ENCODE measurements at places on chromosomes 16 and 17.

DNA sequence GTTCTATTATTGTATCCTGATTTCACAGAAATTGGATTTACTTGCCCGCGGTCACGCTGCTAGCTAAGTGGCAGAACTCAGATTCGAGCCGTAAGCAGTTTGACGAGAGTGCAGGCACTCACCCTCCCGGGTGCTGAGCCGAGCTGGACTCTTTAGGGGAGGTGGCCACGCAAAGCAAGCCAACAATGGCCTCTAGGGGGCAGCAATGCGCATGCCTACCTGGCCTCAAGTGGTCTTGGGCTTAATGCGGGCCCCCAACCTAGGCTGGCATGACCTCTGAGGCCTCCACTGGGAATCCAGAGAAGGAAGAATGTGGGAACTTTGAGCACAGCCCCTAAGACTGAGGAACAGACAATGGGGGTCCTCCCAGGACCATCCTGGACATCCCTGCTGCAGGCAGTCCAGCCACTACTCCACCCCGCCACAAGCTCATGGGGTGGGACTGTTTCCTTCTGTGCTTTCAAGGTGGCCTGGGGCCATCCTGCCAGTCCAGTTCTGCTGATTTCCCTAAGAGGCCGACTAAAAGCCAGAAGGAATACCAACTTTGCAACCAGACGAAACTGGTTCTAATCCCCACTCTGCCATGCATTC, 276.5 kb downstream of the XYLT1 start:
- peak; percentile 48 for DNase-seq

DNA sequence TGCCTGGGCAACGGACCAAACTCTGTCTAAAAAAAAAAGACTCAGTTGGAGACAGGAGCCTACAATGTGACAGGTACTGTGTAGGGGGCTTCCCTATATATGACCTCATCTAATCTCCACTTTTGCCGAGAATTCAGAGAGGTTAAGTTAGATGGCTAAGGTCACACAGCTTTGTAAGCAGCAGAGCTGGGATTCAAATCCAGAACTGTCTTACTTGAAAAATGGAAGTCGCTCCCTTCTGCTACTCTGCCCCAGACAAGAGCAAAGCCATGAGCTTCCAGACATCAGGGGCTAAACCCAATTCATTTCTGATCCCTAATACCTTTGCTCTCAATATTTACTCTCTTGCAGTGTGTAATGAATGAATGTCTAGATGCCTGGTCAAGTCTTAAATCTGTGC, 41.5 kb upstream of the ABCC12 start:
- DNase-seq = no peak

DNA sequence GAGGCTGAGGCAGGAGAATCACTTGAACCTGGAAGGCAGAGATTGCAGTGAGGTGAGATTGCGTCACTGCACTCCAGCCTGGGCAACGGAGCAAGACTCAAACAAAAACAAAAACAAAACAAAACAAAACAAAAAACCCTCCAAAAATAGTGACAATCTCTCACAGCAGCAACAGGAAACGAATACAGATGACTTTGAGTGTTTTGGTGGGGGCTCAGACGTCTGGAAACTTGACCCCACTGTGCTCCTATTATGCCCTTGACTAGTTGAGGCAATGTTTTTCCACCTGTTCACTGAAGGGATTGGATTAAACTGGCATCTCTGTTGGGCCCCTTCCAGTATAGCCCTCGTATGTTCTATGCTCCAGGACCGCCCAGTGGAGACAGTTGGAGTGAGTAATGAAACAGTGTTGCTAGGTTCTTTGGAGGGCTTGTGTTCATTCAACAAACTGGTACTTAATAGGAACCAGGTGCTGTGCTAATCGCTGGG, 167.0 kb downstream of the UTP18 start:
- no peak for DNase-seq

DNA sequence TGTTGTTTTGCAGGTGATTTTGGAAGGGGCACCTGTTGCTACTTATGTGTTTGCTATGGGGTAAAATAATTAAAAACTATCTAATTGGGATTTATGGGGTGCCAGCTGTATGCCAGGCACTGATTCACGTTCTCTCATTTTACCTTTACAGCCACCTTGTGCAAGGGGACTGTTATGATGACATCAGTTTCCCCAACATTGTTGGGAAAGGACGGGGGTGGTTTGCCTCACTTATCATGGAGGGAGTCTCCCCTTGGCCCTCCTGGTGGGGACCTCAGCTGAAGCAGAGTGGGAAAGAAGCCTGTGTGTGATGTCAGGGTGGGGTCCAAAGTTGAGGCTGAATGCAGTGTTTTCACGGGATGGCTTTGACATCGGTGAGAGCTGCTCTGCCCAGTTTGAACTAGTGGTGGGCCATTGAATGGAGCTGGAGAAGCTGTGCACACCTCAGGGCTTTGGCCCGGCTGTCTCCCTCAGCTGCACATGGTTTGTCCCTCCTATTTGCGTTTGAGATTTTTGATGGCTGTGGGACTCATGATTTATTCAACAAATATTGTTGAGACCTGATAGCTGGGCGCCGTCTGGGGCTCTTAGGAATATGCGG, 36.1 kb downstream of the CMIP start:
- DNase-seq = no peak

GRCh38 chr16:81928975-81929374, 82.3 kb downstream of the SDR42E1 start:
- DNase-seq = no peak

GRCh38 chr17:19502517-19502916, 31.1 kb upstream of the SLC47A1 start:
- DNase-seq = no peak

GRCh38 chr16:65005696-65006095, 116.2 kb downstream of the CDH11 start:
- DNase-seq = no peak

DNA sequence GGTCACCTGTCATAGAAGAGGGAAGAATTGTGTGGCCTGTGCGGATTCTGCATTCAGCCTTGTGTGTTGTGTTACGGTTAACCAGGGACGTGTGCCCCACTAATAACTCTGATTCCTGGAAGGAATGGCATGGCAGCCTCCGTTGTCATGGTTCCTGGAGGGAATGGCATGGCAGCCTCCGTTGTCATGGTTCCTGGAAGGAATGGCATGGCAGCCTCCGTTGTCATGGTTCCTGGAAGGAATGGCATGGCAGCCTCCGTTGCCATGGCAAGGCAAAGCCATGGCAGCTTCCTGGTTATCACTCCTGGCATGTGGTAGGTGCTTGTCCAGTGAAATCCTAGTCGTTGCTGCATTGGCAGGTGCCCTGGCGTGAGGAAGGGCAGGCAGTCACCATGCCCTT, 8.9 kb downstream of the SPG7 start:
- no peak for DNase-seq

GRCh38 chr17:6460531-6461161, 16.4 kb downstream of the PIMREG start:
- no peak for DNase-seq

DNA sequence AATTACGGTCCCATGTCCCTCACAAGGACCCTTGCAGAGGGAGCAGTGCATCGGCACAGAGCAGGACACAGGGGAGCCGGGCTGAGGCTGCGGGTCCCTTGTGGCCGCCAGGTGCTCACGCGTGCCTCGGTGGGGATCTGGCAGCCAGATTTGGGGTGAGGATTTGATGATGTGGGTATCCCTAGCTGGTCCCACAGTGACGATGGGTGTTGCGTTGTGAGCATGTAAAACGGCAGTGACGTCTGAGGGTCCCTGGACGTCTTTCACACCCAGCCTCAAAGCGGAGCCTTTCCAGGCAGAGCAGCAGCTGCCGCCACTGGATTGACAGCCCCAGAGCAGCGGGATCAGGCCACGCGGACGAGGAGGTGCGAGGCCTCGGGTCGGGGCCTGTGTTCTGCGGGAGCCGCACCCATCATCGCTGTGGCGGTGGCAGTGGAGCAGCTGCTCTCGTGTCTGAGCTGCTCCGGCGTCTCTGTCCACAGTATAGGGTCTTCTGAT, 54.6 kb downstream of the WDR45B start:
- DNase-seq = no peak

- no peak for DNase-seq
These were observed 102.9 kb upstream of the TMEM97 start for GRCh38 chr17:28216052-28216451.

GRCh38 chr17:9577373-9577709, 899 bp downstream of the CFAP52 start:
- no peak for DNase-seq

DNA sequence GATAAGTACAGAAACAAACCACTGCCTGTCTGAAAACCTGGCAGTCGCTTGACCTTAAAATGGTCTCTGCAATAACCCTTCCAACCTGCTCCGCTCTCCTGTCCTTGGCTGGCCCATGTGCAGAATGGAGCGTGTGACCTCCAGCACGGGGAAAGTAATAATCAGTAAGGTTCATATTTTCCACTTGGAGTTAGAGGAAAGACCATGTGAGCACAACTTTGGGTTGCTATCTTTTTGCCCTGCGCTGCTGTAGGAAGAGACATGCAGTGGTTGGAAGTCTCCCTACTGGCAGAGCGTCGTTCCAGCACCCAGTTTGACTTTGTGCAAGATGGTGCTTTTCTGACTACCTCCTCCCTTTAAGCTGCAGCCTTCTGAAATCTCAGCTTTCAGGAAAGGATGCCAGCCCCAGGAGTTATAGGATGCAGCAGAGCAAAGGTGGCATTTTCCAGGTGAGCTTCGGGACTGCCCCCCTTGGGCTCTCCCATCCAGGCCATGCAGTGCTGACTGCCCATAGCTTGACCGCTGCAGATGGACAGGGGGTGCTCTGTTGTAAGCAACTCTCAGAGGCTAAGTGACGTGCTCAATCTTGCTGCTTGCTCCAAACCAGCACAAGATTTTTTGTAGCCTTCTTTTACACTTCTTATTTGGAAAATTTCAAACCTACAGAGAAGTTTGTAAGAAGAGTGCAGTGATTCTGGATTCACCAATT, 110.7 kb upstream of the NOL11 start:
- DNase-seq = no peak

DNA sequence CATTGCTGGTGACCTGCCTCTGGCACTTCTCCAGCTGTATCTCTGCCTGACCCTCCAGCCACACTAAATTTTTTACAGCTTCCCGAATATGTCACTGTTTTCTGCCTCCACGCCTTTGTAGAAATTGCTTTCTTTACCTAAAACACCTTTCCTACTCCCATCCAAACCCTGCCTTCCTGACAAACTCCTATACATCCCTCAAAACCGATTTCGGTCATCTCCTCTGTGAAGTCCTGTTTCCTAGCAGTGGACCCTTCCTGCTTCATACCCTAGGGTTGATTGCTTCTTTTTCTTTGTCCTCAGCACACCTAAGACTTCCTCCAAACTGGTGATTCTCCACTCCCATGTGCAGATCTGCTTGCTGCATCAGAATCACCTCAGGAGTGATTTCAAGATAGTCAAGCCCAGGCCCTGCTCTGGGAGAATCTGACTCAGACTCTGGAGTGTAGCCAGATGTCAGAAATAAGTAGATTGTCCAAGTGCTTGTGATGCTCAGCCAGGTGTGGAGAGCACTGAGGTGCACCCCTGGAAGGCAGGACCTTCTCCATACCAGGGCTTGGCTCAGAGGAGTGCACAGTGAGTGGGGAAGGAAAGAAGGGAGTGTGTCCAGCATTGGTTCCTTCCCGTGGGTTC, 184.2 kb downstream of the COPRS start:
- no peak for DNase-seq

- DNase-seq = no peak
These were observed 631 bp downstream of the NLRC5 start for GRCh38 chr16:56989988-56990387.

DNA sequence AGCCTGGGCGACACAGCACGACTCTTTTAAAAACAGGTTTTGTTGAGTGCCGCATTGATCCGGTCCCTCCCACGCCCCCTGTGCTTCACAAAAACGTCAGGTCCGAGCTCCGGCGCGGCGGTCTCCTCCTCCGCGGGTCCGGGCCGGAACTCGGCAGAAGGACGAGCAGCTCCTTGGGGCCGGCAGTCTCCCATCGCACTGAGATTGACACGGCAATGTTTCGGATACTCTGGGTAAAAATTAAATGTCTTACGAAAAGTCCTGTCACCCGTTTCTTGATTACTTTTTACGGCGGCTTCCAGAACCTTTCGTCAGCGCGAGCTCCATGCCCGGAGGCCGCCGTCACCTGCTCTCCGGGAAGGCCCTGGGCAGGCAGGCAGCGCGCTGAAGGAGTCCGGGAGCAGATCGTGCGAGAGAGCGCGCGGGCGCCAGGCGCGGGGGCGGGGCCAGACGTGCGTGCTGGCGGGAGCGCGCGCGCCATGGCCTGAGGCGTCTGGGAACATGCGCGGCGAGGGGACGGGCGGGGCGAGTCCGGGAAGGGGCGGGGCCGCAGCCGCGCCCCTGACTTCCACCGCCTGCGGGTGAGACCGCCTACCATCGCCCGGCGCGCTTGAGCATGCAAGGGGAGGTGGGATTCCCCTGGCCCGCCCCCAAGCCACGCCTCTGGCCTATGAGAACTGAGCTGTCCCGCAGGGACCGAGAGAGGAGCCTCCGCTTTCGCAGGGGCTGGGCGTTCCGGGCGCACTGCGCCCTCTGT, 11.7 kb upstream of the SRL start:
- DNase-seq = peak; percentile 98

Data from stimulated activated CD8-positive, alpha-beta memory T cell treated with anti-CD3 and anti-CD28 coated beads, Interleukin-15, amount 100 ng/mL, for 24 hours (primary cell).